Stimulated activated CD8-positive, alpha-beta memory T cell treated with anti-CD3 and anti-CD28 coated beads, Interleukin-4, amount 100 ng/mL, for 48 hours (primary cell): ENCODE measurements at places on chromosomes 4 and X.

GRCh38 chr4:14167876-14168510 is 540.5 kb upstream of the BOD1L1 start:
- no peak for DNase-seq

DNA sequence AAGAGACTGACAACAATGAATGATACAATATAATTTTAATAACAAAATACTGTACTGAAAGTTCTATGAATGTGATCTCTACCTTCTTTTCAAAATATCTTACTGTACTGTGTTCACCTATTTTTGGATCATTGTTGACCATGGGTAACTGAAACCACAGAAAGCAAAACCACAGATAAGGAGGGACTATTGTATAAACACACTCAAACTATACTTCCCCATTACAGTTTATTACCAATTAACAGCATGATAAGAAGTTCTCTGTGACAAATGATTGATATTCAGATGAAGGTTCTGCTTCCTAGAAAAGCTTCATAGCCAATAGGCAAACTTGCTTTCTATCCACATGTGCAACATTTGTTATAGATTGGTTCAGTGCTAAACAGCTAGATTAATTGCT is 50.1 kb downstream of the GABRG1 start:
- no peak for DNase-seq

GRCh38 chr4:47534772-47535171 is 49.7 kb downstream of the ATP10D start:
- no peak for DNase-seq

DNA sequence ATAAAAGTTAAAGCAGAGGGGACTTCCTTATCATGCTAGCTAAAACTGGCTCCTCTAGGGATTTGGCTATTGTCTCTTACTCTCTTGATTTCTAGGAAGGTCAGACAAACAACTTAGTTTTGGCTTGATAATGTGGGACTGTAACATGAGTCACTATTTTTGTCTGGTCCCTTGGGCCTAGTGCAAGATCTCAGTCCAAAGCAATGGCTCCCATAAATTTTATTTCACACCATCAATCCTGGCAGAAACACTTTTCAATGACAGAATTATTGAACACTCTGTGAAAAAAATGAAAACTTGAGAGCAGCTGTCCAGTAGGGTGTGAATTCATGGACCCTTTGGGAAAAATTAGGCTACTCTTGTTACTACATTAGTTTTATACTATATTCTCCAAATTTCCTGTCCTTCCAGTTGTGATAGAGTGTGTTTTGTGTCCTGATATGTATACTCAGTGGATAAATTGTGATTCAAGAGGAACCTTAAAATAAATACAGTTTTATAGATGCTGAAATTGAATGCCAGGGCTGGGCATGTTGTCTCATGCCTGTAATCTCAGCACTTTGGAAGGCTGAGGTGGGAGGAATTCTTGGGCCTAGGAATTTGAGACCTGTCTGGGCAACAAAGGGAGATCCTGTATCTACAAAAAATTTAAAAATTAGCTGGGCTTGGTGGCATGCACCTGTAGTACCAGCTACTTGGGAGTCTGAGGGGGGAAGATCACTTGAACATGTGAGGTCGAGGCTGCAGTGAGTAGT is 10.8 kb upstream of the SNCA start:
- no peak for DNase-seq

GRCh38 chr4:87961993-87962392 is 13.5 kb upstream of the SPP1 start:
- no peak for DNase-seq

DNA sequence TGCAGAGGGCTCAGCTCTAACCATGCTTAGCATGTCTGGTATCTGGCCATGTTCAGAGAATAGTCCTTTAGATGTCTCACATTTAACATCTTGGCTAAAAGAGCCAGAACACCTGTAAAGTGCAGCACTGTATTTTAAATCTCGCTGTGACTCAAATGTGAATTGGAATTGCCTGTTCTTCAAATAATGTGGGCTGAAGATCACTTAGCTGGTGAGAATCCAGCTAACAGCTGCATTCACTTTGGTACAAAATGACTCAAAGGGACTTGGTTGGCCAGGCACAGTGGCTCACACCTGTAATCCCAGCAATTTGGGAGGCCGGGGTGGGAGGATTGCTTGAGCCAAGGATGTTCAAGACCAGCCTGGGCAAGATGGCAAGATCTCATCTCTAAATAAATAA is 63.5 kb upstream of the PLAC8 start:
- no peak for DNase-seq

DNA sequence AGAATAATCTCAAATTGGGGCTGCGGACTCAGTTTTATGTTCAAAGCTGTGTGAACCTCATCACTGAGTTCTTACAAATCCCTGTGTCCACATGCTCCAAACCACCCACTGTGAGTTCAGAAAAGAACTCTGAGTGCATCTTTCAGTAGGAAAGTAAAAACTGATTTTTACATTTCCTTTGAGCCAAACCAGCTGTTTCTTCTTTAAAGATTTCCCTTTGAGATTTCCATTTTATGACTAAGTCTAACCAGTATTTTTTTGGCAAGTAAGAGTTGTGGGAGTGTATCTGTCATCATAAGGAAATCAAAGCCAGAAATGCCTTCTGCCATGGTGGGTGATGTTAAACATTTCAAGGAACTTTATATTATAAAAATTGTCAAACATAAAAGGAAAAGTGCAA is 100.0 kb downstream of the TET2 start:
- no peak for DNase-seq

DNA sequence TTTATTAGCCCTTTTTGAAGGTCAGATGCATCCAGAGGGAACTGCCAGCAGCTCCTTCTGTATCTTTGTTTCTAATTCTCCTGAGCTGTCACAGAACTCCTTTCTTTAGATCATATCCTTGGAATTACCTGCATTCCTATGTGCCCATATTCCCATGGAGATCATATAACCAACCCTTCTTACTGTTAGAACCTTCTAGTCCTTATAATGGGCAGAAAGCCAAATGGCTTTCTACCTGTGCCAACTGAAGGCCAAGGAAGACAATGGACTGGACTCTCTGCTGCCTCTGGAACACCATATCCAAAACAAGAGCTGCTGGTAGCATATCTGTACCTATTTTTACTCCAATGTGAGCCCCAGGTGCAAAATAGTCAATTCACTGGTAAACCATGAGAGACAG is 60.7 kb downstream of the TBC1D9 start:
- no peak for DNase-seq

DNA sequence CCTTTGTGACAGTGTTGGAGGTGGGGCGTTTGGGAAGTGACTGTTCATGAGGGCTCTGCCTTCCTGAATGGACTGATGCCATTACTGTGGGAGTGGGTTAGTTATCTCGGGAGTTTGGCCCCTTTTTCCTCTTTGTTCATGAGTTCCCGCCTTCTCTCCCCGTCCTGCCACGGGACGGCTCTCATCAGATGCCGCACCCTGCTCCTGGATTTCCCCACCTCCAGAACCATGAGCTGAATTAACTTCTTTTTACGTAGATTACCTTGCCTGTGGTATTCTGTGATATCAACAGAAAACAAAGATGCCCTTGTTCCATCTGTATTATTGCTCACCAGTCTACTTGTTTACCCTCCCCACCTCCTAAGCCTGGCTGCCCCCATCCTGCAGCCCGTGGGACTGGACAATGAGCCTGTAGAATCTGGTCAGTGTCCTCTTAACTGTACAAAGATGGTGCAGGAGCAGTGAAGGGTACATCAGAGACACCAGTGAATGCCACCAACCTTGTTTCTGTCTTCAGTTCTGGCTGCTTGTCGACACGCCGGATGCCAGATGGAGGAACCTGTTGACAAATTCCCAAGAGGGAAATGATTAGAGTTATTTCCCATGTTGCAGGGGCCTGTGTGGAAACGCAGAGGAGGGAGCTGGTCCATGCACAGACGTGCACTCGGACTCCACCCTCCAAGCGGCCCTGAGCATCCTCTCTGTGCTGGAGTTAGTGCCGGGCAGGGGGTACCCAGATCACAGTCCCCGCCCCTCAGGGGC is 104.7 kb downstream of the ABLIM2 start:
- no peak for DNase-seq

DNA sequence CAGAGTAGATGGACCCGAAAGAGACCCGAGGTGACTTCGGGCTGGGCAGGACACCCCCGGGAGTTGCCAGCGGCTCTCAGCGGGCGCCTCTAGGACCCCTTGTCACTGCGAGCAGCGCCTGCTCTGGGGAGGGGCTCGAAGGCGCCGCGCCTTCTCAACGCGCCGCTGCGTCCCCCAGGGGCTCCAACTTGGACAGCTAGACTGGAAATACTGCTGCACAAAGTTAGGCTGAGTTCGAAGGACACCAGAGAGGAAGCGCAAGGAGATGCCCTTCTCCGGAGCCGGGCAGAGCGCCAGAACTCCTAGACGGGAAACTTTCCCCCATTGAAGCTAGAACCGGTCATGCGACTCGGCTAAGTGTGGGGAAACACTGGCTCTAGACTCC is 493 bp upstream of the KCNIP4 start:
- no peak for DNase-seq

DNA sequence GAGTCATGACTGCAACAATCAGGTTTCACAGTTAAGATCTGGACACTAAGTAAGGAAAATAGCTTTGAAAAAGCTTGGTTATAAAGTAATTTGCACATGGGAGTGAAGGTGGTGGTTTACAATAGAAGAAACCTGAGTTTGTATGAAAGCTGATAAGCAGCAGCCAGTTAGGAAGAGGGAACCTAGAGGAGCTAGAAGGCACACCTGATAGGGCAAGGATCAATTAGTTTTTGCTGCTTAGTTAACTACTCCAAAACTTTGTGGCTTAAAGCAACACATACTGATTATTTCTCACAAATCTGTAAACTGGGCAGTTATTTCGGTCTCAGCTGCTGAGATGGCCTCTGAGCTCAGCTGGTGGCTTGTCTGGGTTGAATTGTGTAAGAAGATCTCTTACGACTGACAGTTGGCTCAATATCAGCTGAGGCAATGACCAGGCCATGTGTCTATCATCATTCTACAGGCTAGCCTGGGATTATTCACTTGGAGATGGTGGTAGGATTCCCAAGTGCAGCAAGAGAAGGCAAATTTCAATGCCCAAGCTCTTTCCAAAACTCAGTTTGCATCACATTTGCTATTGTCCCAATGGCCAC is 255.0 kb upstream of the PITX2 start:
- no peak for DNase-seq

DNA sequence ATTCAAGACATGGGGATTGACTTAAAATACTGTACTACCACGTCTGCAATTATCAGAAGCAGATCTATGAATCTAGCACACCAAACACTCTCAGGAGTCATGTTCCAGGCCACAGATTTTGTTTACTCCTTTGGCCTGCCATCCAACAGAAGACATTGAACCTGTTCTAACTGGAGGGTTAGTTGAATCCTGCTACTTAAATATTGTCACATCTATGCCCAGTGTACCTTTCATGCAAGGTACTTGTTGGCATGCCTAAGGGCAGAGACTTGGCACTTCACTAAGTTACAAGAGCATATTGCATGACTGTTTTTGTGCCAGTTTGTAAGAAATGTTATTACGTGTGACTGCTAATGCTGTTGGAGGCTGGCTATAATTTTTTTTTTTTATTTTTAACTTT is 126.9 kb upstream of the BCOR start:
- DNase-seq = no peak

- DNase-seq = peak; percentile 56
Observed at GRCh38 chr4:77465271-77465670, 140.3 kb upstream of the CXCL13 start.

DNA sequence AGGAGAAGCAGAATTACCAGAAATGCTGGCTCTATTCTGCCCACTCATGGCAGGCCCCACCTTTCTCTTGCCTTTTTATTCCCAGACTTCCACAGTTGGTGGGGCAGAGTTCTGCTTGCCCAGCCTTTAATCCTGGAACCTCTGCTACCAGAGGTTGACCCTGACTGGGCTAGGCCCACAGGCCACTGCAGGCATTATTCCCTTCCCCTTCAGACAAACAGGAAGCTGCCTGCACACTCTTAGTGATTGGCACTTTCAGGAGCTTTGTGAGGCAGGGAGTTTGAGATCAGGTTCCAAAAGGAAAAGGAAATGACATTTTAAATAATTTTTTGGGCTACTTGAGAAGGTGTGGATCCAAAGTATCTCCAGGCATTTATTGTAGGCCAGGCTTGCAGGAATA is 18.8 kb downstream of the MSN start:
- DNase-seq = no peak

DNA sequence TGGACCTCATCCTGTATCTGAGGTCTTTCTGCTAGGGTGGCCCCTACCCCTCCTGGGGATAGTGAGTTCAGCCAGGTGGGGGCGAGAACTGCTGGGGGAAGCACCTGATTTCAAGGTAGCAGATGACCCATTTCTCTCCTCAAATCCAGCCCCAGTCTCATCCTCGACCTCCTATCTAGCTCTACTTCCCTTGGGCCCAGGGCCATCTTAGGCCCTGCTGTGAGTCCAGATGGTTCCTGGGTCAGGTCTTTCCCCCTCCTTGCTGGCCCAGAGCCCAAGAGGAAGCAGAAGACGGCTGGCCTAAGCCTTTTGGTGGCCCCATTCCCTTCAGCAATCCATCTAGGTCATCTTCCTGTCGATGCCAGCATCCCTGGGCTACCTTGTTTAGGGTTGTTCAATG is 3.3 kb downstream of the CDK16 start:
- DNase-seq = no peak

DNA sequence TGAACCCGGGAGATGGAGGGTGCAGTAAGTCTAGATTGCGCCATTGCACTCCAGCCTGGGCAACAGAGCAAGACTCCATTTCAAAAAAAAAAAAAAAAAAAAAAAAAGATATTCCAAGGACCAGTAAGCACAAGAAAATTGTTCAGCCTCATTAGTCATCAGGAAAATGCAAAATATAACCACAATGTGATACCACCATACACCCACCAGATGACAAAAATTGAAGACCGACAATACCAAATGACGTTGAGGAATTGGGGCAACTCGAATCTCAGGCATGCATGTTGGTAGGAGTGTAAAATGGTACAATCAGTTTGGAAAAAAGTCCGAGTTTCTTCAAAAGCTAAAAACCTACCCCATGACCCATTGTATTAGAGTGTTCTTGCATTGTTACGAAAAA is 130.2 kb upstream of the FAM9B start:
- DNase-seq = no peak

DNA sequence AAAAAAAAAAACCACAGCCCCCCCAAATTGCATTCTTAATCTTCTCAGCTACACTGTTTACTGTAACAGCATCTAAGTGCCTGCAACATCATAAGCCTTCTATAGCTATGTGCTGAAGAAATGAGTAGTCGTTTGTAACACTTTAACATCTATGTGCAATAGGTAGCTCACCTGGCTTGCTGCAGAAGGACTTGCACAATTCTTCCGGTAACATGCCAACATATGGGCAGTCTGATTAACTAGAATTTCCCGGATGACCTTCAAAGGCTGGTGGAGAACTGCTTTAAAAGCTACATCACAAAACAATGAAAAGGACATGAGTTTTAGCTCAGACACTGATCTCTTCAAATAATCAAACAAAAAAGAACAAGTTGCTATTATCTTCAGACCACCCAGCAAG is 52.9 kb downstream of the METTL14 start:
- no peak for DNase-seq

- DNase-seq = no peak
Observed at GRCh38 chr4:155999725-156000124, 46.1 kb upstream of the CTSO start.

DNA sequence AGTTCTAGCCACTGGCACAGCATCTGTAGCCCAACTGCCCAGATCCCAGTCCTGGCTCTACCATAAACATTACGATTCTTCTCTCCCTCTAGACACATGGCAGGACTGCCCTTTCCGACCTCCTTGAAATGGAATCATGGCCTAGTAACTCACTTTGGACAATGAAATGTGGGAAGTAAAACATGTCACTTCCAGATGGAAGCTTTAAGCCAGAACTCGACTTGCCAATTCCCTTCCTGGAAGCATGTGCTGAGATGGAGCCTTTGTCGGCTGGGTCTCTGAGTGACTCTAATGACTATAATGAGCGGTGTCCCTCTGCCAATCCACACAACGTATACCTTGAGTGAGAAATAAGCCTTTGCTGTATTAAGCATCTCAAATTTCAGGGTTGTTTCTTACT is 34.7 kb downstream of the SH3RF1 start:
- no peak for DNase-seq
